Aorta (tissue), 5 donors: ENCODE measurements at places on chromosomes 4 and X.

- DNase-seq, result no peak
Observed at GRCh38 chrX:119757979-119758730, at the start of gene SOWAHD. SOWAHD (plus strand) TSS chrX:119758588; CDS start chrX:119758668, 80 bp downstream.

DNA sequence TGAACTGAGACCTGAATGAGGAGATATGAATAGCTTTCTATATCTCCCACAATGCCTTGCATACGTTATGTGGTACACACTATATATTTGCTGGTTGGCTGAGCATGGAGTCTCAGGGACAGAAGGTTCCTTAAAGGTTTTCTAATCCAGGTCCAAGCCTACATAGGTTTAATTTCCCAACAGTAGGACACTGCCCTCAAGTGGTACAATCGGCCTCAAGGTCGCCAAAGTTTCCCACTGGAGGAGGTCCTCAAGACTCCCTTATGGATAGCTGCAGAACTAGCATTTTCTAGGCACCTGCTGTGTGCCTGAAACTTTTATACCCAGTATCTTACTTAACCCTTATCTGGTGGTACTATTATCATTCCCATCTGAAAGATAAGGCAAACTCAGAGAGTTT is 21.0 kb upstream of the EFNB1 start:
- DNase-seq, result no peak

DNA sequence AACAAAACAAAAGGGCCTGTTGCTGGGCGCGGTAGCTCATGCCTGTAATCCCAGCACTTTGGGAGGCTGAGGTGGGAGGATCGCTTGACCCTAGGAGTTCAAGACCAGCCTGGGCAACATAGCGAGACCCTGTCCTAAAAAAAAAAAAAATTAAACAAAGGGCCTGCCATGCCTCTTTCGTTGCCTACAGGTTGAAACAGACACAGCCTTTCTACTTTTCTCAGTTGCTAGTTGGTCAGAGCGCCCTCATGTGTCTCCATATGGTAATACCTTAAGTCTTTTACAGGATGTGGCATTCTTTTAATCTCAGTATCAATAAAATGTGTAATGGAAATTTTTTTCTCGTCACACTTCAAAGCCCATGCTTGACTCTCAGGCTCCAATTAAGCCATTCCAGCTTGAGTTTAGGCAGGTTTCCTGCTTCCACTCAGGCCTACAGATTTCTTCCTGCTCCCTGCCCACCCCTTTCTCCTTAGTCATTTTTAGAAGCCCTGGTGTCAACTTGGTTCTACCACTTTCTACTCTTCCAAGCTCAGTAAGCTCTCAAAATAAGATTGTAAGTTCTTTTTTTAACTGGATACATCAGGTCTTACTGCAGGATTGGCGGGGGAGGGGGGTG is 4.6 kb upstream of the SOWAHD start:
- DNase-seq, result no peak

GRCh38 chr4:121168446-121169281 is 4.5 kb upstream of the TNIP3 start:
- DNase-seq, result no peak

DNA sequence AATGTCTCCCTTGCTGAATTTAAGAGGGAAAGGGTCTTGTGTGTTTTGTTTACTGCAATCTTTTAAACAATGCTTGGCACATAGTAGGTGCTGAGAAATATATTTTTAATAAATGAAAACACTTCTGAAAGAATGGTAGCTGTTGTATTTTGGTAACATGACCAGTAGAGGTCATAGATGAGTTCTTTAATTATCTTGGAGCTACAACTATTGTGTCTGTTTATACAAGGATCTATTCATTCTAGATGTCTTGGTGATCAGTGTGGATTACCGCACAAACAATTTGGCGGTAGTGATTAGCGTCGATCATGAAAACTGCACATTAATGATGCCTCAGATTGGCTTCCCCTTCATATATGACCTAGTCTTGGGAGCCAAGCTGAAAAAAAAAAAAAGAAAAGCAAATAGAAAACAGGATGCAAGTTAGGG is 21.4 kb upstream of the SCRG1 start:
- DNase-seq, result no peak

DNA sequence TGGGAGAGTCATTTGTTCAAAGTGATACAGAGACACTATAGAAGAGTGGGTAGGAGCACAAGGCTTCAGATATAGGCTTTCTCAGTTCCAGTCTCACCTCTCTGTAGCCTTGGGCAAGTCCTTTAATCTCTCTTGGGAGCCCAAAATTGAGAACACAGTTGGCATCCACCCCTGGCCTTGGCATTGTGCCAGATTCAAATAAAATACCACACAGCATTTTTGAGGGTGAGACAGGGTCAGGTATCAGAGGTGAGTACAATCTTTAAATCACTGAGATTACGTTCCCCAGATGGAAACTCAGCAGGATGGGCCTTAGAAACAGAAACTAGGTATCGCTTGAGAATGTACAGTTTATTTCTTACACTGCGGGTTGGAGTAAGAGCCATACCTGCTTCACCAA is 25.2 kb upstream of the SMIM10L2A start:
- DNase-seq, result no peak

DNA sequence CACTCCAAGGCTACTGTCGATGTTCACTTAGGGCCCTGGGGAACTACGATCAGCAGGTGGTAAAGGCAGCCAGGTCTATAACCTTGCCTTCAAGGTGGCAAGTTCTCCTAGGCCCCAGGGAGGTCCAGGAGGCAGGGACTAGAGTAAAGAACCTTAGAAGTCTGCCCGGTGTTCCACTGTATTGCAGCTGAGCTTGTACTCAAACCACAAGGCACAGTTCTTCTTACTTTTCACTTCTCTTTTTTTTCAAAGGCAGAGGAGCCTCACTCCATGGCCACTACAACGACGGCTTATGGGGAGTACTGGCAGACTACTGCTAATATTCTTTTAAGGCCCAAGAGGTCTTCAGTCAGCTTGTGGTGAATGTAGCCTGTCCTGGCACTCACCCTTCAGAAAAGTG is 78.8 kb upstream of the GPR174 start:
- DNase-seq, result no peak

DNA sequence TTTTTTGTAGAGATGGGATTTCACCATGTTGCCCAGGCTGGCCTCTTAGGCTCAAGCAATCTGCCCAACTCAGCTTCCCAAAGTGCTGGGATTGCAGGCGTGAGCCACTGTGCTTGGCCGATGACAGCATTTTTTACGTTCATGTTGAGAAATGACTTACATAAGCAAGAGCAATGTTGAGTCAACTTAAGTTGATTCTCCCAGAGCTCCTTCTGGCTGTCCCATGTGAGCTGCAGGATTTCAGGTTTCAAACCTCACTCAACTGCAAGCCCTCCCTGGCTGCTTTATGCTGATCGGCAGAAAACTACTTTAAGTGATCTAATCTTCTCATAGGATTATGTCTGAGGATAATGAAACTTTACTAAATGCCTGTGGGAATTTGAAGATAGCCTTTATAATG is 86.8 kb downstream of the GC start:
- DNase-seq, result no peak
